ENCODE measurements at places on chromosomes 7 and 10. TPM values are rescaled to one million over a fixed set of nuclear protein-coding genes. Genes with fewer than 3 reads are reported as not detected.

Gene TMEM229A
- not detected for total RNA-seq

Gene SOSTDC1
- total RNA-seq: 21.1 TPM

Gene MUC12
- total RNA-seq: 19.2 TPM

Gene GHRHR
- total RNA-seq: not detected

Gene MINDY4
- 3.5 TPM for total RNA-seq

Gene MGAM2
- total RNA-seq: 10.1 TPM

Gene FBXO24
- 0.29 TPM for total RNA-seq

Gene UPP1
- 22.5 TPM for total RNA-seq

- no peak for DNase-seq
These were observed 4.0 kb upstream of the ZCCHC24 start for GRCh38 chr10:79449181-79450146.

DNA sequence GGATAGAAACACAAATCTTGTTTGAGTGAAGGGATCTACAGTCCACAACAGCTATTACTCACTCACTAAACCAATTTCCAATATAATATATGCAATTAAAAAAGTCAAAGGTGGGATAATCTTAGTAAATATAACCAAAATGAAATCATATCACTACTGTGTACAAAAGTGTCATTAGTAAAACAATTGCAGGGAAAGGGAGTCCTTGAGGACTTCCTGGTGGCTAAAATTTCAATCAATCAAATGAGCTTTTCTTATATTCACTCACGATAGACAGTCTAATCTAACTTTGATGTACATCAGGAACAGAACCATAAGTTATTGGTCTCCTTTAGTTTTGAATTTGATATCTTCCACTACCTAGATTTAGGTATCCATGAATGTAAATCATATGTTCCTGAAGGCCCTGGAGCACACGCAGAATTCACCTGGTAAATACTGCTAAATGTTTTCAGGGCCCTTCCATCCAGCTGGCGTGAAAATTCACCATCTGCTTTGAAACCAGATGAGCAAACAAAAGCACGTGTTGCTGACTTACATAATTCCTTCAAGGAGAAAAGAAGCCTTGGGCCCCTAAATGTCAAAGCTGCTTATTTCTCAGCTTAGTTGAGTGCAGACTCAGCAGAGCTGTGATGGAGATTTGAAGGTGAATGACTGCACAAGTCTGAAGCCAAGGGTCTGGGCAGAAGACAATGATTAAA lies 159.3 kb upstream of the TMEM196 start:
- DNase-seq: no peak

DNA sequence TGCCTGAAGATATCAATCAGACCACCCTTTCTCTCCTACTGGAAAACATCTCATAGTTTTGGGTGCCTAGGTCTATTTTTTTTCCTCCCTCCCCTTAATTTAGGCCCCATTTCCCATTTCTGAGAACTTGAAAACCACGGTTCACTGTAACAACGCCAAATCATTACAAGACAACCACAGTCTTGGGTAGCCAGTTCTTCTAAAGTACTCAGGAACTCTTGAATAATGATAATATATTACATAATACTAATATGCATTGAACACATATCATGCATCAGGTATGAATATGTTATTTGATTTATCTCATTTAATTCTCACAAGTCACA lies 185.1 kb upstream of the ADO start:
- no peak for DNase-seq

GRCh38 chr10:17737027-17737965 lies 14.7 kb upstream of the TMEM236 start:
- peak; percentile 35 for DNase-seq

- no peak for DNase-seq
These were observed 437.5 kb downstream of the PLXNA4 start for GRCh38 chr7:132138817-132139216.

DNA sequence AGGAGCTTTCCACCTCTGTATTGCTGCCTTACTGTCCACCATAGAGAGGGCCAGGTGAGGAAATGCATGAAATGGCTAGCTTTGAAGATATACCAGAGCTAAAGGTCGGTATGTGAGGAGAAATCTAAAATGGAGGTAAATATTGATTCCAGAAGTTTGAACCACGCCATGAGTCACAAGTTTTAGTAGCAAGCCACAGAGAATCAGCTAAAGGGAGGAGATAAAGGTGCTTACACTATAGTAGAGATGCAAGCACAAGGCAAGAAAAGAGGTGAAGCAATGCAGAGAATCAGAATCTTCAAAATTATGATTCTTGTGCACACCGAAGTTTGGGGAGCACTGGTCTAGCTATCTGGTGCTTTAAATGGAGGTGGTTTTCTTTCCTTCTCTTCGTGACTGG lies 3.0 kb upstream of the GSAP start:
- no peak for DNase-seq

GRCh38 chr10:11876324-11876723 lies 53.2 kb downstream of the PROSER2 start:
- DNase-seq: no peak

GRCh38 chr7:141519623-141520022 lies 31.6 kb upstream of the AGK start:
- no peak for DNase-seq

- no peak for DNase-seq
These were observed 406.5 kb downstream of the PLXNA4 start for GRCh38 chr7:132169730-132170129.

DNA sequence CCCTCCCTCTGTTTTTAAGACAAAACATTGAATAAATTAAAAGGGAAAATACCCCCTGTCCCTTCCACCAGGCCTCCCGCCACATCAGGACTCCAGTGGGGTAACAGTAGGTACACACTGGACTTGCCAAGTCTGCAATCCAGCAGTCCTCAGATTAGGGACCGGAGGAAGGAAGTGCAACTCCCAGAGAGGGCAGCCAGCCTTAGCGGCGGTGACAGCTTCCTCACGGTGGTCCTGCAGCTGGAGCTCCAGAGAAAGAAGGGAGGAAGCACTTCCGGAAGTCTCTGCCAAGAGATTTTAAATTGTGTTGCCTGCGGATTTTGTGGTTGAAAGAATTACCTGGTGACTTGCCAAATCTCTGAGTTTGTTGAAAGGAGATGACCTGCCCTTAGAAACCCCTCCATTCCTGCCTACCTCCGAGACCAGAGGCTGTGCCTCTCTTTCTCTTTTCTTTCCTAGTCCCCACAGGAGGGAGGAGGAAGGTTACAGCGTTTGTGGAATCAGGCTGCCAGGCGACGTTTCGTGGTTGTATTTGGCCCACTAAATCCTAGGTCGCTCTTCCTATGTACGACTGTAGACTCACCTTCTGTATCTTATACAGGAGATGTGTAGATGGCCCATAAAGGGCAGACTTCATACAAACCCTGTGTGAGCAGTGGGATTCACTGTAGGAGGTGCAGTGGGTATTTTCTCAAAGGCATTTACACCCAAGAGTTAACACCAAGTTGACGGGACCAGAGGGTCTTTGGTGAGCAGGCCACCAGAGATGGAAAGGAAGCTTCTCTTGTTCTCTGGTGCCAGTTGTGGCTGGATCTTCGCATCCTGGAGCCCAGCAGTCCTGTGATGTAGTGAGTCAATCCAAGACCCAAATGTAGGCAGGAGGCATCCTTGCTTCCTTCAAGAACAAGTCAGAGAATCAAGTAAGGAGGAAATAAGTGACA lies 77.9 kb downstream of the INSIG1 start:
- DNase-seq: no peak

DNA sequence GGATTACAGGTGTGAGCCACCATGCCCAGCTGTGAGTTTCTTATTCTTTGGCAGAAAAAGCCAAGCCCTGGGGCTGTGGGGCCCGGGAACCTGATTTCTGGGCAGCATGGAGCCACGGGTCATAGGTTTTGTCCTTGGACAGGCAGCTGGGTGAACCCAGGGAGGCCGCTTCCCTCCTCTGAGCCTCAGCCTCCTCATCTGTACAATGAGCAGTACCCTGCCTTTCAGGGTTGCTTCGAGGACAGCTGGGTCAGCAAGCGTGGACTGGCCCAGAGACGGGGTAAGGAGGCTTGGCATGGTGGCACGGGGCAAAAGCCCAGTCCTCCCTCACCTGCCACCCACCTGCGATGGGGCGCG lies 84.1 kb upstream of the GNA12 start:
- no peak for DNase-seq

GRCh38 chr7:40536421-40536820 lies 401.6 kb downstream of the SUGCT start:
- no peak for DNase-seq
